Astrocyte of the spinal cord (primary cell): ENCODE measurements at places on chromosomes 12 and 14.
A peak's percentile ranks its signal among the peaks of the same experiment; 100 is the strongest.

- no peak for DNase-seq
These were observed 36.8 kb downstream of the CDC42BPB start for GRCh38 chr14:103020271-103021170.

DNA sequence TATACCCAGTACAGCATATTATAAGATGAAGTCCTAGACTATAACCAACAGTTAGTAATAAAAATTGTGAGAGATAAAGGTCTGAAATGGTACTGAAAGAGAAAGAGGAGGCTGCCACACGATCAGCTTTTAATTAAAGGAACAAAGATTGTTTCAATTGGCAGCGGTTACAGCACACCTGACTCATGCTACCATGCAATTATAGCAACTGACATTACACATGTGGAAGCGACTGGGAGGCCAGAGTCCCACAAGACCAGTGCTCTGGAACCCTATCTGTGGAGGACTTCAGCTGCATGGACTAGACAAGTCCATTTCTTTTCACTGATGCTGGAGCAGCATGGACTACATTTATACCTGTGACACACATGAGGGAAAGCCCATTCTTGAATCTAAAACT is 55.2 kb downstream of the SEL1L start:
- DNase-seq = no peak

GRCh38 chr12:21502164-21502496 is 541 bp downstream of the GOLT1B start:
- DNase-seq = peak; percentile 36

GRCh38 chr14:82886670-82887069 is 1353.0 kb upstream of the SEL1L start:
- DNase-seq = no peak

DNA sequence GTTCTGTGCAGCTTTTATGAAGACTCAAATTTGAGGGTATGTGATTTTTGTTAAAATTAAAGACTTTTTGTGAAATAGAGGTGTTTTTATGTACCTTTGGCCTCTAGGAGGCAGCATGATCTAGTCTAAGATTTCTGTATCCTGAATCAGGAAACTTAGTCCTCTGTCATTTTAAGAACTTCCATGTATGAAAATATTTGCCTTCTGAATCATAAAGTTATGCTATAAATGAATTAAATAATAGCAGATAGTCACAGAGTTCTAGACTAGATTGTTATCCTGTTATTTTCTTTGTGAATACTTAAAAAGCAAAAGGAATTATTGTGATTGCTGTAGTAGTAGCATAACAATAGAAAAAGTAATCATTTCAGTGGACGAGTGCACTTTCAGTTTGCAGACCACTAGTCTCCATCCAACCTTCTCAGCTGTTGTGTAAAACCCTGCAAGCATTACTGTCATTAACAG is 56.3 kb downstream of the FGD4 start:
- DNase-seq = peak; percentile 88

DNA sequence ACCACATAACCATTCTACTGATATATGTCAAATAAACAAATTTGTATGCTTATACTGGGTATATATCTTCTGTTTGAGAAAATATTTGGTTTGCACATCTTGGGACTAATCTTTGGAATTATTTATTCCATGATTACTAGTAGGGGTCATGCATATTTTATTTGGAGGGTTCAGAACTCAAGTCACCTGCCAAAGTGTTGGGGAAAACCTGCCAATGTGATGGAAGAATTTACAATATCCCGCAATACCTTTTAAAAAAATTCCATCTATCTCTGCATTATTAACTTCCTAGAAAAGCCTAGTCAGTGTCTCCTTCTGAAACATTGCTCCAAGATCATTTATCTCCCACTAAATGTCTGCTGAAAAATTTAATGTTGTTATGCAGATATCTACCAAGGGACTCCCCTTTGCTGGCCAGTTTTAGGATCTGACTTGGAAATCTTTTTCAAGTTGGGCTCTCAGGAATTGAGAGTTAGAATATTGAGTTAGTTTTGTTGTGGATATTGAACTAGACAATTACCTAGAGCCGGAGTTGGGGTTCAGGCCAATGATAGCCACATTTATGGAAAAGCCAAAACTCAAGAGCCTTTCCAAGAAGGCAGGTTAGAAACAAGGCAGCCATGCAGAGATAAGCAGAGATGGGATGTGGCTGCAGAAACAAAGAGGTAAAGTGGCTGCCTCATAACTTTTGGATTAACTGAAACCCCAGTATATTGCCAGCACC is 425.2 kb downstream of the ADAMTS20 start:
- no peak for DNase-seq

DNA sequence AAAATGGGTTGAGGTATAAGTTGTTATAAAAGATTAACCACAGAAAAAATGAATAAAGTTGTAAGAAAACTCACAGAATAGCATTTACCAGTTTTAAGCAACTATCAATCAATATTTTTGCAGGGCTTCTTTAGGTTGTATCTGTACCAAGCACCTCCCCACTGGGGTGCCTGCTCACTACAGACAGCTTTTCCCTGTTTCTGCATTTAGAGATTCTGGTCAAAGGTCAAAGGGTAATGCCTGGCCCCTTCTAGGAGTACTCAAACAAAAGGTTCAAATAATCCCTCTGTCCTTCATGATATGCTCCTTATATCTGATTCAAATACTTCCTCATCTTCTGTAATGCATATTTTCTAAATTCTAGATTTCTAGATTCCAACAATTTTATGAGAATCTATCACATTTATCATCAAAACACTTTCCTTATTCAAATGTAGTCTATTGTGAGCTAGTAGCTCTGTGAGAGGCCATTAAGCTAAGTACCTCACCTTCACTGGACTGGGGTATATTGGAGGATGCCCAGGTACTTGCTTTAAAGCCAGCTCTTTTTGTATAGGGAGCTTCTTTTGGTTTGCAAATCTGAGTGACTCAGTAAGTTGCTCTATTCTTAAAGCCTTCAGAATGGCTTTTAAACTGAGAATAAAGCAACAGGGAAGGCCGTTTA is 120.7 kb upstream of the PTPRB start:
- DNase-seq = no peak

GRCh38 chr14:103530390-103530789 is 1.4 kb downstream of the TRMT61A start:
- no peak for DNase-seq

DNA sequence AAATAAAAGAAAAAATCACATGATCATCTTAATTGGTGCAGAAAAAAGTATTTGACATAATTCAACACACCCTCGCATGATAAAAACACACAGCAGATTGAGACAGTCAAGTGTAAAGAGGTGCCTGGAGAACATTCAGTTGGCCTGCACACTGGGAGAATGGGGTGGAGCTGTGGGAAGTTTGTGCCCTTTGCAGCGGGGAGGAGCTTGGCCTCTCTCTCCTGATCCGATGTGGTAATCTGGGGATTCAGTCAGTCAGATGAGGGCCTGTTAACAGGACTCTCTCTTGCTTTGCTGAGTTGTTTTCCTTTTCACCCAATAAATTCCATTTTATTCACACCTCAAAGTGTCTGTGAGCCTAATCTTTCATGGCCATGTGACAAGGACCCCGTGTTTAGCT is 5.9 kb downstream of the SERPINA6 start:
- DNase-seq = no peak

GRCh38 chr14:42994051-42994736 is 1387.5 kb downstream of the LRFN5 start:
- DNase-seq = peak; percentile 88

GRCh38 chr12:76820888-76821482 is 57.1 kb downstream of the ZDHHC17 start:
- DNase-seq = peak; percentile 28

DNA sequence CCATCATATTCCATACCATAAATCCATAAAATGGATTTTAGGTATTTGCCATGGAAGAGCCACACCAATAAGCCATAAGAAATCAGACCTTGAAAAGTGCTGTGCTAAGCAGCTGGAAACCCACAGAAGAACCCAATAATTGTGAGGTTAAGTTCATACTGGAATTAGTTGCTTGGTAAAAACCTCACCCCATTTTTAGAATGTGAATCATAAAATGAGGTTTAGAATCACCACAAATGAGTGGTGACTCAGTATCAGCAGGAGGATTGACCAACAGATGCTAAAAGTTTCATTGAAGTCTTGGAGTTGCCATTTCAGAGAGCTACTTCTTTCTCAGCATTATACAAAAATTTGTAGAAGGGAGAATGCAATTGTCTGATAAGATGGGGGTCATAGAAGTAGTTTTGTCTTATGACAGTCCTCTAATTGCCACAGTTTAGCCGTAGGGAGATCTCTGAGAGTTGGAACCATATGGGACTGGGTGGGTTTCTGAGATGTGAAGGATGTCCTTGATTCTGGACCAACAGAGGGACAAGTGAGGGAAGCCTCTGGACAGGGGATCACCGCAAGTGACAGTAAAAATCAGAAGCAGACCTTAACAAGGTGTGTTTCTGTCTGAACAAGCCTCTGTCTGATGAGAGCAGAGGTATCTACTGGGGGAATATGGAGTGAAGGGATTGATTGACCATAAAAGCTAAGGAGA is 1.4 kb upstream of the STON2 start:
- peak; percentile 97 for DNase-seq

DNA sequence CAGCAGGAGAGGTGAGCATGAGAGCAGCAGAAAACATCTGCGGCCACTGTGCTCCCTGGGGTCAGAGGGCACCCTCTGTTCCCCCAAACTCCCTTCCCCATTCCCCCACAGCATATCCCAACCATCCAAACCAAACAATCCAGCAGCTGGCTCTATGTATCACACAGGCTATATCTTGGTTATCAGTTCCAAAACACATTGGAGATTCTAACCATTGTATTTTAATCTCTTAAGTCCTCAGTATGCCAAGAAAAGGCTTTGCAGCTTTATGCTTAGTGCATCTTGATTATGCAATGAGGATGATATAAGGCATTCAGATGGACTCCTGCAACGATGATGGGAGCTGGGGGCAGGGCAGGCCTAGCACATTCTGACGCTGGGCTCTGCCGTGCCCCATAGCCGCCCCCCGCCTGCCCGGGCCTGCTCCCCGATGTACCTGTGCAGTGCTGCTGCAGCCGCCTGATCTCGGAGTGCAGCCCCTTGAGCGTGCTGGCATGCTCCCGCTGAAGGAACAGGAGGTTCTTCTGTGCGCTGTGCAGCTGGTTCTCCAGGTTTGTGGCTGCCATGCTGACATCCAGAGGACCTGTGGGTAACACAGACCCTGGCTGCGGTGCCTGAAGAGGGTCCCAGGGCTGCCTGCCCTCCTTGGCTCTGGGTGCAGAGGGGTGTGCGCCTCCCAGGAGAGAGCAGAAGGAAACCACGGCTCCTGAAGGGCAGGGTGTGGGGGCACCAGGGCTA is 29.6 kb downstream of the CCDC92 start:
- no peak for DNase-seq

GRCh38 chr12:85516667-85517325 is 236.8 kb downstream of the ALX1 start:
- no peak for DNase-seq

DNA sequence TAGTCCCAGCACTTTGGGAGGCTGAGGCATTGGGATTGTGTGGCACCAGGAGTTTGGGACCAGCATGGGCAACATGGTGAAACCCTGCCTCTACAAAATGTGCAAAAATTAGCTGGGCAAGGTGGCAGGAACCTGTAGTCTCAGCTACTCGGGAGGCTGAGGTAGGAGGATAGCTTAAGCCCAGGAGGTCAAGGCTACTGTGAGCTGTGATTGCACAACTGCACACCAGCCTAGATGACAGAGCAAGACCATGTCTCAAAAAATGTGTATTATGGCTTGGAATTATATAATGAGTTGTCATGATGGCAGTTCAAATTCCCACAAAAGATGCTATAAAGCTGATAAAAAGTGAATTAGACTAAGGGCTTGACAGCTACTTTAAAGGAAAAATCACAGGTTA is 20.6 kb upstream of the TMPRSS12 start:
- DNase-seq = no peak

- no peak for DNase-seq
These were observed 109.3 kb downstream of the NTN4 start for GRCh38 chr12:95681210-95681765.

- no peak for DNase-seq
These were observed 146.4 kb upstream of the ATXN7L3B start for GRCh38 chr12:74391283-74391682.

GRCh38 chr14:91681118-91681517 is 50.8 kb downstream of the CATSPERB start:
- no peak for DNase-seq

DNA sequence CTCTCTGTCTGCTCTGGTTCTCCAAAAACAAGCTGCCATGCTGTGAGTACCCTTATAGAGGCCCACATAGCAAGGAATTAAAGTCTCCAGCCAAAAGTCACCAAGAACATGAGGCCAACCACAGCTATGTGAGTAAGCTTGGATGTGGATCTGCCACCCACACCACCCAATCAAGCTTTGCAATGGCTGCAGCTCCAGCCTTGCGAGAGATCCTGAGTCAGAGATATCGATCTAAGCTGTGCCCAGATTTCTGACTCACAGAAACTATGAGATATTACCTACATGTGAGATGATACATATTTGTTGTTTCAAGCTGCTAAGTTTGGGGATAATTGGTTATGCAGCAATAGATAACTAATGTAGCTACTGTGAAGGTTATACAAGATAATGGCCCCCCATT is 15.5 kb upstream of the TMEM233 start:
- DNase-seq = peak; percentile 17

GRCh38 chr12:70948236-70948975 is 27.9 kb upstream of the PTPRR start:
- DNase-seq = no peak

- DNase-seq = peak; percentile 14
These were observed 233.3 kb upstream of the PPFIA2 start for GRCh38 chr12:81992461-81992860.

GRCh38 chr14:42335918-42336317 is 729.2 kb downstream of the LRFN5 start:
- no peak for DNase-seq

DNA sequence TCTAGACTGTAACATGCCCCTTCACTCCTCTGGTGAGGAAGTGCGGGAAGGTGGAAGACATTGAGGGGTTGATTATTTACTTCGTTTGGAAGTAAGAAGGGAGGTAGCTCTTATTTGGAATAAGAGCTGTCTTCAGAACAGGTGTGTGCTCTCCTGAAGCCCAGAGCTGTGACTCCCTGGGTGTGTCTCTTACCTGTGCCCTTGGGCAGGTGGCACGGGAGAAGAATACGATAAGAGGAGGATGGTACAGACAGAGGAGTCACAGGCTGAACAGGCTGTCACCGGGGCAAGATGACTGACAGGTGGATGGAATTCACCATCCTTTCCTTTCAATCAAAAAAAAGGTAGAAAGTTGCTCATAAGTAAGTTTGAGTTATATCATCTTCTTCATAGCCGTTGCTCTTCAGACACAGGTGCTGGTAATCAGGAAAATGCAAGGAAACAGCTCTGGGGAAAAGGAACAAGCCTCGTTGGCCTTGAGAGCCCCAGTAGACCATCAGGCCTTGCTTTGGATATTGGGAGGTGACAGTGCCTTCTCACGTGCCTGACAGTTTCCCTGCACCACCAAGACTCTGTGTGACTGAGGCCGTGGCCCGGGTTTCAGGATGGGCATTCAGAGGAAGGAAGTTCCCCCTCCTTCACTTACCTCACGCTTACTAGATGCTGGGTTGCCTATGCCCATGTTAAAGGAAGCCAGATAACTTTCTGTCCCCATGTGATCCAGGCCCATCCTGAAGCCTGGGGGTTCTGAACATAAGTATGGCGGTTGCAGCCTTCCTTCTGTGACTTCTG is 120.4 kb downstream of the ETV6 start:
- DNase-seq = no peak
